ENCODE measurements at places on chromosomes 13 and 19. TPM values are rescaled to one million over a fixed set of nuclear protein-coding genes. Genes with fewer than 3 reads are reported as not detected.

MEIOSIN gene
- total RNA-seq = not detected

PRSS57 gene
- not detected for total RNA-seq

RASA3 gene
- total RNA-seq = 19.2 TPM

SPIB gene
- total RNA-seq = not detected

TUBB4A gene
- 3.4 TPM for total RNA-seq

NLRP4 gene
- total RNA-seq = not detected

SHC2 gene
- total RNA-seq = 119 TPM

MEIS3 gene
- 1.3 TPM for total RNA-seq

CYP4F2 gene
- not detected for total RNA-seq

FCHO1 gene
- total RNA-seq = 1.6 TPM

FFAR2 gene
- not detected for total RNA-seq

ERF gene
- total RNA-seq = 10.6 TPM

RDH8 gene
- total RNA-seq = not detected

DNA sequence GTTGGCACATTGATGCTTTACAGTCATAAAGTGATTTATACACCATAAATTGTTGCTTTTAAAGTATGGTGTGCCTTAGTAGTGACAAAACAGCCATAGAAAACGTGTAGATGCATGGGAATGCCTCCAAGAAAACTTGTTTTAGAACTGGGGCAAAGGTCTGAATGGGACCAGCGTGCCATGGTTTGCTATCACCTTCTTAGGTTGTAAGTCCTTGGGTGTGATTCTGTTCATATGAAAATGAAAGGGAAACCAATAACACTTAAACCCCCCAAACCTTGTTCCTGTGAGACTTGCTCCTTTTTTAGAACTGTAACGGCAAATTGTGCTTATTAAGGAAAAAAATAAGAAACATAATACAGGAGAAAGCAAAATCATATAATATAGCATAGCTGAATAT is 603.3 kb upstream of the SLITRK6 start:
- no peaks in the 10 kb centered on the region for H3K4me1 ChIP-seq
- no peak for DNase-seq
- H3K27me3 ChIP-seq = no peaks in the 10 kb centered on the region

DNA sequence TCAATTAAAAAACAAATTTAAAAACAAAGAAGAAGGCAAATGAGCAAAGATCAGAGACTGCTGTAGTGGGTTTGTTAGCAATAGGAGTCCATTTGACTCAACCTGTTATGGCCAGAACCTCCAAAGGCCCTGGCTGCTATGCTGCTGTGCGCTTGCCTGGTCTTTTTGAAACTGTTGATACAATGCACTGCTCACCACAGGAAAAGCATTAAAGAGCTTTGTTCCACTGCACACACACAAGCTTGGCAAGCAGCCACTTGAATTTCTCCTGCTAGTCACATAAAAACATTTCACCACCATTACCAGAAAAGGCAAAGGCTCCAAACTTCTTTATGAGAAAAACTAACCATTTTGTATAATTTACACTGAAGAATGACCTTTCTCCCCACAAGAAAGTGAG is 132.2 kb downstream of the FREM2 start:
- no peak overlapping the region for H3K27ac ChIP-seq
- H3K4me1 ChIP-seq = peaks cover 14% of the 10 kb centered on the region
- H3K4me3 ChIP-seq = no peak overlapping the region
- H3K27me3 ChIP-seq = no peaks in the 10 kb centered on the region
- H3K36me3 ChIP-seq = no peaks in the 10 kb centered on the region

DNA sequence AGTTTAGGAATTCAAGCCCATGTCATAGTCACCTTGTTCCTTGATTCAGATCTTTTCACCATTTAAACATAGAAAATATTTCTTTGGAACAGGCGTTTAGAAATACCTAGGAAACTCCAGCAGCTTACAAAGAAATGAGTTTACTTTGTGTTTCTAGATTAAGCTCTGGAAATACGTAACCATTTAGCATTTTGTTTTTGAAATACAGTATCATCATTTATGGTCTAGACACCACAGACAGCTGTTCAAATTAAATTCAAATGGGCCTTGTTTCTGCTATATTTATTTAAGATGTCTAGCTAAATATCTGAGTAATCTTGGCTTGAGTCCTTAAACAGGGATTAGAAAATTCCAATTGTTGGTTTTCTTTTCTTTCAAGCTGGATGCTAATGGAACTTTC is 228.5 kb downstream of the NDFIP2 start:
- H3K4me3 ChIP-seq = no peak overlapping the region
- DNase-seq = no peak
- H3K27me3 ChIP-seq = no peaks in the 10 kb centered on the region
- H3K27ac ChIP-seq = no peak overlapping the region
- no peaks in the 10 kb centered on the region for H3K36me3 ChIP-seq
- no peaks in the 10 kb centered on the region for H3K4me1 ChIP-seq

- H3K27me3 ChIP-seq = no peaks in the 10 kb centered on the region
- H3K4me1 ChIP-seq = no peaks in the 10 kb centered on the region
- no peak overlapping the region for H3K4me3 ChIP-seq
These were observed 30.0 kb upstream of the KCTD15 start for GRCh38 chr19:33766623-33767022.

- no peaks in the 10 kb centered on the region for H3K27me3 ChIP-seq
- H3K4me1 ChIP-seq = no peaks in the 10 kb centered on the region
- H3K4me3 ChIP-seq = no peak overlapping the region
- no peaks in the 10 kb centered on the region for H3K36me3 ChIP-seq
- no peak overlapping the region for H3K27ac ChIP-seq
- DNase-seq = no peak
These were observed 98.5 kb upstream of the PABPC3 start for GRCh38 chr13:24997367-24997967.

GRCh38 chr19:18020212-18021085 is 12.5 kb downstream of the ARRDC2 start:
- no peaks in the 10 kb centered on the region for H3K27me3 ChIP-seq
- H3K4me3 ChIP-seq = no peak overlapping the region
- H3K4me1 ChIP-seq = peaks cover 46% of the 10 kb centered on the region
- no peaks in the 10 kb centered on the region for H3K36me3 ChIP-seq
- peak overlapping the region; percentile 85 for H3K27ac ChIP-seq

GRCh38 chr13:91017031-91017668 is 330.3 kb upstream of the MIR17HG start:
- no peaks in the 10 kb centered on the region for H3K27me3 ChIP-seq
- no peak overlapping the region for H3K4me3 ChIP-seq
- H3K27ac ChIP-seq = no peak overlapping the region
- peaks cover 29% of the 10 kb centered on the region for H3K4me1 ChIP-seq
- no peaks in the 10 kb centered on the region for H3K36me3 ChIP-seq

DNA sequence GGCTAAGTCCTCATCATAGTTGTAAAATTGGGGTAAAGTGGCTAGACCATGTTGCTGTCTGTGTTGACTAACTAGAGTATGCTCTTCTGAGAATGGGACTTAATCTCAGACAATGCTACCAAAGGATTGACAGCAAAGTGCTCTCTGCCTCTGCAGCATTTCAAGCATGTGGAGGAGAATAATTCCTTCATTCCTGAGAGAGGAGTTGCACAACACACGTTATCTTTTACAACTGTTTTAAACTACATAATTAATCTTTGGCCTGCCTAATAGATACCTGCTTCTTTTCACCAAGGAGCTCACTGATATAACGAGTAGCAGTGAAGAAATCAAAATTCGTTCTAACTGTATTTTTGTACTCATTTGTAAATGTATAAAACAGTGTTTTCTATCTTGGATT is 2172.2 kb downstream of the PCDH9 start:
- no peaks in the 10 kb centered on the region for H3K36me3 ChIP-seq
- H3K4me1 ChIP-seq = no peaks in the 10 kb centered on the region
- DNase-seq = no peak
- no peak overlapping the region for H3K4me3 ChIP-seq

- H3K4me1 ChIP-seq = no peaks in the 10 kb centered on the region
- H3K4me3 ChIP-seq = no peak overlapping the region
- DNase-seq = no peak
- H3K27me3 ChIP-seq = no peaks in the 10 kb centered on the region
- H3K36me3 ChIP-seq = peaks cover 38% of the 10 kb centered on the region
These were observed 44.7 kb downstream of the TM9SF2 start for GRCh38 chr13:99545979-99546378.

DNA sequence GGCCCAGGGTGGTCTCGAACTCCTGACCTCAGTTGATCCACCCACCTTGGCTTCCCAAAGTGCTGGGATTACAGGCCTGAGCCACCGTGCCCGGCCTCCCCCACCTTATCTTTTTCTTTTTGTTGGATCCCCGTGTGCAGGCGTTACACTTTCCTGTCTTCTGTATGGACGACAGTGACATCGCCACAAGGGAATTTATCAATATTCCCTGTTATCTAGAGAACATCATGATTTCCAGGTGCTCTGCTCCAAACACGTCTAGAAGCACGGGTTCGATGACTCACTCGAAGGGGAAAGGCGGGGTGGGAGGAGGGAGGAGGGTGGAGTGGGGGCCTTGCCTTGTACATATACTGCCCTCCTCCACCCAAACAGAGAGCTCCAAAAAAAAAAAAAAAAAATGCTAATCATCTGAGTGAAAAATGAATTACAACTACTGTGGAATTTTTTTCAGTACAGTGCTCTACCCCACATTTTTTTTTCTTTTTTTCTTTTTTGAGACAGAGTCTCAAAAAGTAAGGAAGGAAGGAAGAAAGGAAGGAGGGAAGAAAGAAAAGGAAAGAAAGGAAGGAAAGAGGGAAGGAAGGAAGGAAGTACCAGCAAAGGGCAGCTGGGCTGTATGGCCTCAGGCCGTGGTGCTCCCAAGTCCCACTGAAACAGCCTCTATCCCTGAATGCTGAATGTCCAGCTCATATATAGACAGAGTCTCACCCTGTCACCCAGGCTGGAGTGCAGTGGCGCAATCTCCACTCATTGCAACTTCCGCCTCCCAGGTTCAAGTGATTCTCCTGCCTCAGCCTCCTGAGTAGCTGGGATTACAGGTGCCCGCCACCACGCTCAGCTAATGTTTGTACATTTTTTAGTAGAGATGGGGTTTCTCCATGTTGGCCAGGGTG is 36.8 kb downstream of the INSR start:
- H3K27ac ChIP-seq = peak overlapping the region; percentile 81
- H3K27me3 ChIP-seq = no peaks in the 10 kb centered on the region
- no peaks in the 10 kb centered on the region for H3K36me3 ChIP-seq
- peaks cover 91% of the 10 kb centered on the region for H3K4me1 ChIP-seq
- peak; percentile 94 for DNase-seq

GRCh38 chr19:10503002-10503789 is at the start of gene KEAP1:
Gene KEAP1, minus strand, starts transcription at chr19:10503356. Its CDS starts 3,323 bp downstream, at chr19:10500033.
- H3K36me3 ChIP-seq = peaks cover 2% of the 10 kb centered on the region
- H3K4me1 ChIP-seq = peaks cover 45% of the 10 kb centered on the region
- peak; percentile 49 for DNase-seq
- H3K4me3 ChIP-seq = peak within 1 kb of the TSS; percentile 72

- H3K27ac ChIP-seq = no peak overlapping the region
- no peak for DNase-seq
- no peaks in the 10 kb centered on the region for H3K27me3 ChIP-seq
- H3K4me1 ChIP-seq = no peaks in the 10 kb centered on the region
- no peak overlapping the region for H3K4me3 ChIP-seq
- no peaks in the 10 kb centered on the region for H3K36me3 ChIP-seq
These were observed 183.1 kb downstream of the LHFPL6 start for GRCh38 chr13:39419876-39420275.

- H3K36me3 ChIP-seq = no peaks in the 10 kb centered on the region
- no peak overlapping the region for H3K27ac ChIP-seq
- DNase-seq = no peak
- H3K4me1 ChIP-seq = no peaks in the 10 kb centered on the region
- peaks cover 8% of the 10 kb centered on the region for H3K27me3 ChIP-seq
These were observed 5.5 kb upstream of the LILRA6 start for GRCh38 chr19:54248016-54248601.

GRCh38 chr13:91207261-91207660 is 140.2 kb upstream of the MIR17HG start:
- no peak for DNase-seq
- H3K27me3 ChIP-seq = no peaks in the 10 kb centered on the region
- H3K4me1 ChIP-seq = no peaks in the 10 kb centered on the region

DNA sequence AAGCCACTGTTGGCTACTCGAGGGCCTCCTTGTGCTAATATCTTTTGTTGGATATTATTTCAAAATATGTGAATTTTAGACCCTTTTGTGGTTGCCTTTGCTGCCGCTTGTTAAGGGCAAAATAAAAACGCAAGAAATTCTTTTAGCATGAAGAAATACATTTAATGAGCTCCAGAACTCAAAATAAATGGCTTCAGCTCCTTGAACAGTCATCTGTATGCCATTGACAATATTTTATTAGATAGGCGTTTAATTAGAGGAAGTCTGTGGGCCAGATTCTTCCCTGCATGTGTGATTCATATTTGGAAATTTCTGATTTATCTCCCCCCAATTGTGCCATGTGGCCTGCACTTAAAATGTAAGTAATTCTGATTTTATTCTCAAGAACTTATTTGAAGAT is 177.2 kb downstream of the STK24 start:
- H3K4me3 ChIP-seq = no peak overlapping the region
- H3K27ac ChIP-seq = no peak overlapping the region
- no peak for DNase-seq
- H3K36me3 ChIP-seq = peaks cover 5% of the 10 kb centered on the region
- H3K4me1 ChIP-seq = peaks cover 3% of the 10 kb centered on the region

- no peak overlapping the region for H3K4me3 ChIP-seq
- no peaks in the 10 kb centered on the region for H3K36me3 ChIP-seq
- H3K27me3 ChIP-seq = no peaks in the 10 kb centered on the region
These were observed 8.0 kb downstream of the ZSCAN22 start for GRCh38 chr19:58334691-58335249.

DNA sequence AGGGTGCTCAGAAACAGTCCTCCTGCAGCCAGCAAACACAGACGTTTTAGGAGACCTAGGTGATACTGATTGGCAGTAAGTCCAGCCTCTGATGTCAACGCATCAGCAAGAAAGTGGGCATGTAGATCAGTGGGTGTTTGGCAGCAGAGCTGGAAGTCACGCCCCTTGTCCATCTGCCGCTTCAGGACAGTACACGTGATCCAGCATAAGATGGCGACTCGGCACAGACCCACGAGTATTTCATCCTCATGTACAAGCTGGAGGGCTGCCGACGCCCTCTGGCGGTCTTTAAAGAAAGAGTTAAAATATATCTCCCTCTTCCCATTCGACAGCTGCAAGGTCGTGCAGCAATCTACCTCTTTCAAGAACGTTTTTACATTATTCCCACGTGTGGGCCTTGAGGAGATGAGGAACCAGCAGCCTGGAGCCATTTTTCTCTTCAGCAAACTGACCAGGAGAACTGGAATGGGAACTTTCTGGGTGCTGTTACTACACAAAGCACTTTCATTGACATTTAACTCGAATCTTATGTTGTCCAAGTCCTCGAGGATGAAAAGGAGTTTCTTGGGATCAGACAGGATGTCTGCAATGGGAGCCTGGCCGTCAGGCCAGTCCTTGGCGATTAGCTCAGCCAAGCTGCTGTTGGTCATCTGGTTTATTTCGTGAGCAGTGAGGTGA is 22.3 kb downstream of the NLRP11 start:
- peak; percentile 81 for DNase-seq
- no peak overlapping the region for H3K27ac ChIP-seq
- H3K27me3 ChIP-seq = no peaks in the 10 kb centered on the region
- H3K4me1 ChIP-seq = peaks cover 9% of the 10 kb centered on the region
- H3K4me3 ChIP-seq = no peak overlapping the region

All from body of pancreas (tissue), 4 donors.